Smooth muscle cell of the brain vasculature (primary cell): ENCODE measurements at places on chromosomes 6 and 20.
A peak's percentile ranks its signal among the peaks of the same experiment; 100 is the strongest.

DNA sequence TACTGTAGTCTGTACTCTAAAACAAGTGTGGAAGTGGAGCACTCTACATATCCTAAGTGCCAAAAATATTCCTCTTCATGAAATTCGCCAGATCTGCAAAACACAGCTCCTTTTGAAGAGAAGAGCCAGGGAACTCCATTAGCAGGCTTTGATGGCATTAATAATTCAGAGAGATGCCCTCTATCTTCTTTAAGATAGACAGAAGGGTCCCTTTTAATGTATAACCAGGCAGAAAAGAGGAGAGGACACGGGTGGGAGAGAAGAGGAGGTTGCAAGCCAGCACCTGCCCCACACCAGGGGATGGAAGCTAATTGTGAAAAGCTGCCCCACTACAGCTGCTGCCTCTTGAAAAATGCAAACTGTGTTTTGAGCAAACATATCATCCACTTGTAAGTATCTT, 3.7 kb upstream of the RFPL4B start:
- DNase-seq: no peak

DNA sequence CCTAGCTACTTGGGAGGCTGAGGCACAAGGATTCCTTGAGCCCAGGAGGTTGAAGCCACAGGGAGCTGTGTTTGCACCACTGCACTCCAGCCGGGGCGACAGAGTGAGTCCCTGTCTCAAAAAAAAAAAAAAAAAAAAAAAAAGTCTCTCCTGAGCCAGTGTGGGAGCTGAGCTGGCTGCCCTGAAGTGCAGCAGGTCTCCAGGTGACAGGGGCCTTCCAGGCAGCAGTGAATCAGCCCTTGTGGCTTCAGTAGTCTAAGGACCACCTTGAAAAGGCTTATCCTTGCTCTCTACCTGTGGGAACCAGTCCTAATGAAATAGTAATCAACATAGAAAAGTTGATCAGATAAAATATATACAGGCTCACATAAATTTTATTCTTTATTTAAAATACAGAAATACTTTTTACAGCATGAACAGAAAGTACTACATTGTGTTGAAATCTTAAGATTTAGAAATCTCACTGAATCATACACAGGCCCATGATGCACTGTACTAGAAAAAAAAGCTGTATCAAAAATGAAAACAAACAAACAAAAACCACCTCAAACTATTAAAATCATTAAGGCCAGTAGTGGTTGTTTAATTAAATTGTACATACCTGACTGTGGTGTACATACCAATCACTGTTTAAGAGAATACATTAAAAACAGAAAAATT, 128.9 kb downstream of the SCML4 start:
- DNase-seq: no peak

GRCh38 chr20:35661053-35661452, 3.6 kb downstream of the CPNE1 start:
- no peak for DNase-seq

GRCh38 chr6:36616893-36617521, 22.8 kb downstream of the SRSF3 start:
- no peak for DNase-seq

DNA sequence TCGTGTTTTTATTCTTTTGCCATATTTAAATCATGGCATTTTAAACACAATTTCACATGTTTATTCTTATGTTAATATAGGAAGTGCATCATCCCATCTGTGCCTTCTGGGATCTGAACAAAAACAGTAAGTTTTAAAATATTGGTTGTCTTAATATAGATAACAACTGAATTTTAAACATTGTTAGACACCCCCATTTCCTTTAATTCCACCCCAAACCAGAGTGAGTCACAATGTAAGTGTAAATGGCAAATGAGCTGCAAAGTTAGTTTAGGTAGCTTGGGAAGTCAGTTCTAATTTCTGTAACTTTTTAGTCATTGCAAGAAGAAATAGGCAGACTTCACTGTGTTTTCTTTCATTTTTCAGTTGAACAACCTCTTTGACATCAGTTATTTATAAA, 108.0 kb downstream of the ADGRG6 start:
- DNase-seq: no peak

DNA sequence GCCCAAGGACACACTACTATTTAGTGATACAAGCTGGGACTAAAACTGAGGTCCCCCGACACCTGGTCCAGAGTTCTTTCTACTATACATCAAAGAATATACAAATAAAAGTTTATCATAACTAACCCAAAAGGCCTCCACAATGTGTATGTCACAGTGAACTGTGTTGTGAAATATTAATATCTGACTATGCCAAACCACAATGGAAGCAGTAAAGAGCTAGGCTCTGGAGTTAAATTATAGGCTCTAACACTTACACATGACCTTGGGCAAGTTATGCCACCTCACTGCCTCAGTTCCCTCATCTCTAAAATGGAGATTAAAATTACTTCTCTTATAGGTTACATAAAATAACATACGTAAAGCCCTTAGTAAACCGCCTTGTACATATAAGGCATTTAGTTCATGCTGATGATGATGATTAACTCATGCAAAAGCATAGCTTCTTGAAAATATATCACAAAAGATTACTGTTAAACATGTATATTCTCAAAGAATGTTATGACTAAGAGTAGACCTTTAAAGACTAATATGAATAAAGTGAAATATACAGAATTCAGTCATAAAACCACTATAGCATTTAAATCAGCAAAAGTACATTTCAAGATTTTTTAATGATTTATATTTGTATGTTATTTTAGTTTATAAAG, 5.7 kb downstream of the SUPT3H start:
- no peak for DNase-seq

DNA sequence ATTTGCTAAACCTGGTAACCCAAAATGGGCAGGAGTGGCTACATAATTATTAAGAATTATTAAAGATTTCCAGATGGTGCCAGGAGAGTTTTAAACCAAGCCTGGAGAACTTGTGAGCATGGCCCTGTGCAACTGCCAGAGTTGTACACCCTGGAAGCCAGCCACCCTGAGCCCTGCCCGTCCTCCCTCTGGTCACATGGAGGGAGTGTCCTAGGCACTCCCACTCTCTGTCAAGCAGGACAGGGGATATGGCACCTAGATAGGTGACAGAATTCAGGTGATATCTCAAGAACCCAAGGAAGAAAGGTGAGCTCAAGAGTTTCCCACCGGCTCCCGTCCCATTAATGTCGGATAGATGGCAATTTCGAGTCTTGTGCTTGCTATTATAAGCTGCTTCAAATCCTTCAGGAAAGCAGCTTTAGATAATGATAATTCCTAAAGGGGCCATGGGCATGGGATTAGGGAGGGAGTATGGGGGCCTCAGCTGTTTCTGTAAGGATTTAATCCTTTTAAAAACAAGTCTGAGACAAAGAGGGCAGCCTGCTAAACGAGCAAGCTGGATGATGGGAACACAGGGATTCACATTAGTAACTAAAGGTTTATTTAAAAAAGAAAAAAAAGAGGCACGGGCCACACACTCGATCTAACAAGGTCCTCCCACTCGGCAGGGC, 169.1 kb downstream of the BMP7 start:
- no peak for DNase-seq

DNA sequence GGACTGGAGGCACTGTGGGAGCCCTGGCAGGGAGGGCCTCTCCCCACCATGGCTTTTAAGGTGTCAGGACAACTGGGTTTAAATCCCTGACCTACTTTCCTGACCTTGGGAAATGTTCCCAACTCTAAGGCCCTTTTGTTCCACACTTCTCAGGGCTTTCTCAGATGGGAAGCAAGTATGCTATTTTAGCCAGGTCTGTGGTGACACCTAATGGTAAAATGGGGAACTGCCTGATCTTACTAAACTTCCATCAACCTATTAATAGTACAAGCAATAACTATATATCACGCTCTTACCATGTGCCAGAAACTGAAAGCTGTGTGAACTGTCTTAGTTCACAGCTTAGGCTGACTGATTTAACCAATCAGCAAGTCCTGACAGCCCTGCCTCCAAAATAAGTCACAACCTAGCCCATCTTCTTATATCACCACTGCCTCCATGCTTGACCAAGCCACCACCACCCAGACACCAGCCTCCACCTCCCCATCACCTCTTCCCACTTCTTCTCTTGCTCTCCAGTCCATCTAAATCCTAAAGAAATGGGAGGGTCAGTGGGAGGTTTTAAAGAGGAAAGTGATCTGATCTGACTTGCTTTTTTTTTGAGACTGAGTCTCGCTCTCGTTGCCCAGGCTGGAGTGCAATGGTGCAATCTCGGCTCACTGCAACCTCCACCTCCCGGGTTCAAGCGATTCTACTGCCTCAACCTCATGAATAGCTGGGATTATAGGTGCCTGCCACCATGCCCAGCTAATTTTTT, 6.9 kb upstream of the BLCAP start:
- DNase-seq: peak; percentile 64

- no peak for DNase-seq
Observed at GRCh38 chr6:18527836-18528743, 140.9 kb downstream of the RNF144B start.

GRCh38 chr6:74851596-74851995, 354.3 kb downstream of the COL12A1 start:
- DNase-seq: no peak

GRCh38 chr20:56566621-56567020, 33.6 kb downstream of the FAM209B start:
- DNase-seq: no peak

GRCh38 chr6:157469378-157469777, 88.4 kb downstream of the ZDHHC14 start:
- no peak for DNase-seq

- no peak for DNase-seq
Observed at GRCh38 chr6:150290429-150290828, 78.4 kb upstream of the IYD start.

GRCh38 chr6:42378125-42378524, 73.6 kb downstream of the TRERF1 start:
- DNase-seq: no peak

DNA sequence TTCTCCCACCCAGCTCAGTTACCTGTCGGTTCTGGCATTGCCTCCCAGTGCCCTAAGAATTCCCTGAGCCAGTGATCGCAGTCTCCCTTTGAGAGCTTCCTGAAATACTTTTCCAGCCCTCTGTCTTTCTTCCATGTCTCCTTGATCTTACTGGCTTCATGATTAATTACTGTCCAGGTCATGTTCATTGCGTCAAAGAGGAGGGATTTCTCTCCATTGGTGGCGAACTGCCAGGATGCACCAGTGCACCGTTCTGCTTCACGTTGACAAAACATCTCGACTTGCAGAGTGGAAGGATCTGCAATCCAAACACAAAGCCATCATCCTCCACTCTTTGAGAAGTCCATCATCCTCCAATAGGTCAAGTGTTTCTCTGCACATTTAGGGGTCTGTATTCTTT, 8.6 kb downstream of the RAET1E start:
- DNase-seq: no peak

GRCh38 chr6:100724696-100725095, 156.4 kb downstream of the ASCC3 start:
- no peak for DNase-seq

- no peak for DNase-seq
Observed at GRCh38 chr6:144415014-144415413, 129.9 kb downstream of the UTRN start.

- DNase-seq: peak; percentile 18
Observed at GRCh38 chr20:58447511-58448391, 58.7 kb downstream of the VAPB start.

DNA sequence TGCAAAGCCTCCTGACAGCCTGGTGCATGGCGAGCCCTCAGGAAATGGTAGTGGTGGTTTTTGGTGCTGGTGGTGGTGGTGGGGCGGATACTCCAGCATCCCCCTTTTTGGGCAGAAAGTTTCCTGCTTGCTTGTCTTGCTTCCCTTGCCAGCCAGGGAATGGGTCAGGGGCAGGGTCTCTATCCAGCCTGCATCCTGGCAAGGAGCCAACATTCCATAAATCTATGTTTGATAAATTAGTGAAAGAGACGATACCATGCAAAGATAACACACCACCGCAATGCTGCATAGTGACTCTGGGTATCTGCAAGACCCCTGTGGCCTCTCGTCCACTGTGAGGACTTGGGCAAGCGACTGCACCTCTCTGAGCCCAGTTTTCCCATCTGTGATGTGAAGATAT, 246.2 kb downstream of the LRFN2 start:
- DNase-seq: no peak

DNA sequence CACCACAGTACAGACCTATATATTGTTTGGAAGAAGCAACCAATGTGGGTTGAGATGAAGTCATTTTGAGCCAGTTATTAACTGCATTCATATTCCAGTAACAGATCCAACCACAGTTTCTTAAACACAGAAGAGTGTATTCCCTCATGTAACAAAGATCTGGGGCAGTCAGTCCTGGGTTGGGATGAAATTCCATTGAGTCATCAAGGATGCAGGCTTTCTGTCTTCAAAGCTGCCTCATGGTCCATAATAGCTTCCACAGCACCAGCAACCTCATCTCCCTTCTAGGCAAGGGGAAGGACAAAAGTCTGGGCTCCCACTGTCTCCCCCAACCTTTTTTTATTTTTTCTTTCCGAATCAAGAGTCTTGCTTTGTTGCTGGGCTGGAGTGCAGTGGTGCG, 2.9 kb upstream of the SOD2 start:
- no peak for DNase-seq

DNA sequence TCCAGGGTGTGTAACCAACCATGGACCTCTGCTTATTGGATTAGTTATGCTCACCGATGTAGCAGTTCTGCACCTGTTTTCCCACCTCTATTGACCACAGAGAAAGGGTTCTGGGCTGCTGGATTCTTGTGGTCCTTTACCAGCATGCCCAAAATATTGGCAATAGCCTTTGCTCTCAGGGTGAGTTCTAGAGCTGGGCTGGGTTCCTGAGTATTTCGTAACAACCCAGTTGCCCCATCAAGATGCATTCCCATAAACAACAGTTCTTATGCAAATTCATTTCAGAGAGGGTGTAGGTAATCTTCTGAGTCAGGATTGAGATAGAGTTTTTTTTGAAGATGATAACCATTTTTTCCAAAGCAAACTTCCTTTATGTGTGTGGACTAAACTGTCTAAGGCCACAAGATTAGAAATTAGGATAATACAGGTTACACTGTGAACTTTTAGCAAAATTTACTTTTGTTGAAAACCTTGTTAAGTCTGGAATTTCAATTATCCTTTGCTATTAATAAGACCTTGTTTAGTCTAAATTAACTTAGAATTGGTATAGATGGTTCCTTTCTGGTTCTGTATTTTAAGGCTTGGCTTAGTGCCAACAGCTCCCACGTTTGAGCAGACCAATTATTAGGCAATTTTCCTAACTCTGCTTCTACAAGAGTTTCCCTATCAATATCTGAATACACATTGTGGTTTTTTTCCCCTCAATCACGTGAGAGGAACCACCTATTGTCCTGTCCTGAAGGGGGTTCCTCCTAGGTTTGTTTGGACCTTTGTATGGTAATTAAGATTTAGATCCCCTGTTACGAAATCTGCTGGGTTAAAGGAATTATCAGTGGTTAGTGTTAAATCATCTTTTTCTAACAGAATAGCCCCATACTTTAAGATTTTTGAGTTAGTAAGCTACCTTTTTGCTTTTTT, 46.1 kb downstream of the TBX18 start:
- no peak for DNase-seq

DNA sequence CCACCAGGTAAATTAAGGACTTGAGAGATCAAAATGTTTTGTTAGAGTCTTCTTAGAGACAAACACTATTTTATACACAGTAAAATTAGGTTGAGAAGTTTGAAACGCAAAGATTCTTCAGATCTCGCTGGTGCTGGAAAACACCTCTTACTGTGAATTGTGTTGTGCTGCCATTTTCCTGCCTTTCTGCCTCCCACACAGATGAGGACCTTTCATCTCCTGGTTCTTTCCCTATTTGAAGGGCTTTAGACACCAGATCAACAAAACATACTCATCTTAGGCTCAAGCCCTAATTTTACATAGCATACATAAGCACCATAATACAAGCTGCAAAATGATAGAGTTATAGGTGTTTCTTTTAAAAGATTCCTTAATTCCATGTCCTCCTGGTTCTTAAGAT, 18.6 kb downstream of the STAU1 start:
- no peak for DNase-seq

- no peak for DNase-seq
Observed at GRCh38 chr6:144601221-144601620, 316.1 kb downstream of the UTRN start.
